ENCODE measurements at places on chromosomes 7 and 10.

GRCh38 chr7:2710286-2710655 lies 22.3 kb downstream of the AMZ1 start:
- DNase-seq = no peak

DNA sequence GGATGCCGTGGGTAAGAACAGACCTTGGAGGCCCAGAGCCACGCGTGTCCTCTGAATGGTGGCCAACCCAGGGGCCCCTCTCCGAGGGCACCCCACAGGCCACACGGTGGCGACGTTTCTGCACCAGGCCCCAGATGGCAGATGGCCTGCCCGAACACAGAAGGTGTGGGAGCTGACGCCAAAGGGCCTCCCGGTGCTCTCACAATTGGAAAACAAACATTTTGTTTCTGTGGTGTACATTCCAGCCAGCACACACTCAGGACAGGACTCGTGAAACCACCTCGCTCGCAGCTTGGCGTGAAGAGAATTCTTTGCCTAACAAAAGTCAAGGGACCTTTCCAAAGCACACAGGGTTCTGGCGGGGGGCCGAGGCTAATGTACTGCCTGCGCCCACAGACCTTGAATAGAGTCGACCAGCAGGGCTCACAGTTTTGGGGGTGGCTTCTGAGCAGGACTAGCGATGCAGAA lies 112.1 kb downstream of the FAM53B start:
- DNase-seq = no peak

- no peak for DNase-seq
Measured at GRCh38 chr7:4787541-4787940, 12.1 kb downstream of the AP5Z1 start.

GRCh38 chr10:76091926-76092325 lies 660.5 kb downstream of the LRMDA start:
- no peak for DNase-seq

DNA sequence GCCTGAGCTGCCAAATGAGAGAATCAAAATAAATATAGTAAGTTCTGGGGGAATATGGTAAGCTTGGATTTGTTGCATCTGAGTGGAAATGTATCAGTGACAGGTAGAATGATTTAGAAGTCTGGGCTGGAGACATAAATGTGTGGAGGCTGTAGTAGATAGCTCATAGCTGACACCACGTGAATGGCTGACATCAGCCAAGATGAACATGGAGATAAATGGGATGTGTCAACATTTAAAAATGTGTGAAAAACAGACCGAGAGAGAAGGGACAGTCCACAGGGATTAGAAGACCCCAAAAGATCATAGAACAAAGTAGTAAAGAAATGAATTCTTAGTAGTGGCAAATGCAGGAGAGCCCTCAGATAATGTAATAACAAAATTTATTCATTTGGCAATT lies 40.9 kb downstream of the NAMPT start:
- DNase-seq = no peak
